Urinary bladder (tissue), 4 donors: ENCODE measurements at places on chromosomes 12 and 14. TPM values are rescaled to one million over a fixed set of nuclear protein-coding genes. Genes with fewer than 3 reads are reported as not detected.

IL22 gene
- not detected for total RNA-seq

TNFRSF1A gene
- total RNA-seq = 56.1 TPM

GLT1D1 gene
- 0.58 TPM for total RNA-seq

STYK1 gene
- total RNA-seq = 5.0 TPM

C12orf50 gene
- 0.26 TPM for total RNA-seq

PPP4R4 gene
- total RNA-seq = 0.37 TPM

VTI1B gene
- 39.2 TPM for total RNA-seq

BCL2L2 gene
- total RNA-seq = 19.2 TPM

RHOJ gene
- 36.9 TPM for total RNA-seq

CCDC184 gene
- 0.85 TPM for total RNA-seq

SERPINA10 gene
- total RNA-seq = not detected

DPY19L2 gene
- total RNA-seq = 54.2 TPM

CLEC2A gene
- total RNA-seq = not detected

ZNF891 gene
- 7.3 TPM for total RNA-seq

FAM186B gene
- 0.16 TPM for total RNA-seq

IGFBP6 gene
- 39.8 TPM for total RNA-seq

CLEC2D gene
- total RNA-seq = 31.2 TPM

SDR9C7 gene
- not detected for total RNA-seq

MFAP5 gene
- 244 TPM for total RNA-seq

FGF23 gene
- not detected for total RNA-seq

KRT6C gene
- total RNA-seq = not detected

SLC5A8 gene
- total RNA-seq = 0.42 TPM

CYP46A1 gene
- 2.7 TPM for total RNA-seq

SPIC gene
- 0.42 TPM for total RNA-seq

TMEM229B gene
- total RNA-seq = 3.0 TPM

AQP6 gene
- total RNA-seq = 0.26 TPM

ASPG gene
- 2.2 TPM for total RNA-seq

HOXC12 gene
- not detected for total RNA-seq
